ENCODE measurements at places on chromosomes 16 and 17.
A peak's percentile ranks its signal among the peaks of the same experiment; 100 is the strongest.

GRCh38 chr17:60137731-60138130 lies 12.0 kb upstream of the CA4 start:
- DNase-seq, result no peak

DNA sequence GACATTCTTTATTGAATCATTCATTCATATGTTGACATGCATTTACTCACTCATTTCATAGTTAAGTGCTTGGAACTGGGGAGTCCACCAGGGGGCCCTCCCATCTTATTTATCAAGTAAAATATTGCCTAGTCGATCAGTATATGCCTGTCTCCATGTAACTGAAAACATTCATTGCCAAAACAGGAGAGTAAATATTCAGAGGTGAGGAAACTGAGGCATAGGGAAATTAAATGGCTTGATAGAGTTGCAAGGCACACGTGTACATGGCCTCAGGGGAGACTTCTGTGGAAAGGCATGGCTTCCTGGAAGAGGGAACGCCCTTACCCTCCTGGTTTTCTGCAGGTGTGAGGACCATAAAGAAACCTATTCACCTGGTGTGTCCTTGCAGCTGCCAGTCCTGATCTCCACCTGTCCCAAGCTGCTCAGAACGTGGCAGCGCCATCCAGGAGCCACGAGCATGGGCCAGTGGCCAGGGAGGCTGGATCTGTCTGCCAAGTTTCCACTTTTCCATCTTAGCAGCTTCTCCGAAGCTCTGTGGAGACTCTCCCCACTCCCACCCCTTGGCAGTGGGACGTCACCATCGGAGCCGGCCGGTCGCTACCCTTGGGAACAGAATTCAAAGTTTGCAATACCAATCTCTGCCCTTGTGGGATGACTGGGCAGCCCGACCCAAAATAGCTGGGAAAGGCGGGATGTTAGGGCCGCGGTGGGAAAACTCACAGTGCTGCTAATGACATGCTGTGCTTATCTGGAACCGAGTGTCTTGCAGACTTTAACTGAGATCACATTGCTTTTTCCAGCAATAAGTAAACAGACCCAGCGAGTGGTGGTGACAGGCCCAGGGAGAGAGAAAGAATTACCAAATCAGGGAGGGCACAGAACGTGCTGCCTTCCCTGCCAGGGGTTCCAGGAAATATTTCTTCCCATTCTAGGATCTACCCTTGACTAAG lies 4.1 kb upstream of the C1QTNF1 start:
- no peak for DNase-seq

GRCh38 chr16:77882358-77882757 lies 94.0 kb downstream of the VAT1L start:
- no peak for DNase-seq

DNA sequence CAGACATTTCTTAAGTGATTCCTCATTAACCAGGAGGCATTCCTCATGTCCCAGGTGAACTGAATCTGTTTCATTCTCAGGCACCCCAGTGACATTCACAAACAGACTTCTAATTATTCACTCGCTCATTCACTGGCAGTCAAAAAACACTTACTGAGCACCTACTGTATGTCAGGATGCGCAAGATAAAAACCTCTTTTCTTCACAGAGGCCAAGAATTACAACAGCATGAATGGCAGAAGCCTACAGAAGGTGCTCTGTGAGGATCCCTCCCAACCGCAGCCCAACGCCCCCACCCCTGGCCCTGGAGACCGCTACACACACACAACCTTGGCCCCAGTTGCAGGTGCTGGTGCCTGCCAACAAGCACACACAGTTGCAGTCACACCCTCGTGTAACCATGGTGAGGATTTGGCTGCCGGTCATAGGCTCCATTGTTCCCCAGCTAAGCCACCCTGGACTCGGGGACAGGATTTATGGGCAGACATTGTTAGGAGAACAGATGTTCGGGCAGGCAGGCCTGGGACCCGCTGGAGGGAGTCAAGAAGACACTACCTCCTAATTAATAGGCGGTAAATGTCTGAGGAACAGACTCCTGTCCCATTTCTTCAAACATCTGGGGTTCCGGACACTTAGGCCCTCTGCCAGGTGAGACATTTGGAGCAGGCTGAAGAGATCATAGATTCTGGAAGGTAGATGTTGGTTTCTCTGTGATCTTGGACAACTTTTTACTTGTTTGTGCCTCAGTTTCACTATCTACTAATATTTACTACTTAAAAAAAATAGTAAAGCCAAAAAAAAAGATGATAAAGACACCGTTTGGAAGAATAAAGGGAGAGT lies 43.2 kb downstream of the CUEDC1 start:
- DNase-seq, result peak; percentile 95

- DNase-seq, result no peak
These were observed 11.7 kb downstream of the C17orf67 start for GRCh38 chr17:56821847-56822534.

Measured in substantia nigra (tissue), 51 donors.